ENCODE measurements at places on chromosomes 4 and X. TPM values are rescaled to one million over a fixed set of nuclear protein-coding genes. Genes with fewer than 3 reads are reported as not detected.

SEPSECS gene
- 2.8 TPM for polyA plus RNA-seq

- no peaks in the 10 kb centered on the region for H3K4me1 ChIP-seq
- H3K27ac ChIP-seq = no peak overlapping the region
- no peak for DNase-seq
- H3K4me3 ChIP-seq = no peak overlapping the region
- H3K27me3 ChIP-seq = no peaks in the 10 kb centered on the region
Measured at GRCh38 chrX:124190440-124190839, 142.0 kb upstream of the TEX13D start.

GRCh38 chr4:43394976-43395375, 502.5 kb downstream of the GRXCR1 start:
- H3K36me3 ChIP-seq = no peaks in the 10 kb centered on the region
- no peak overlapping the region for H3K27ac ChIP-seq
- H3K4me3 ChIP-seq = no peak overlapping the region
- no peak for DNase-seq
- H3K27me3 ChIP-seq = no peaks in the 10 kb centered on the region

TRAPPC2 gene
- polyA plus RNA-seq = 5.7 TPM

DNA sequence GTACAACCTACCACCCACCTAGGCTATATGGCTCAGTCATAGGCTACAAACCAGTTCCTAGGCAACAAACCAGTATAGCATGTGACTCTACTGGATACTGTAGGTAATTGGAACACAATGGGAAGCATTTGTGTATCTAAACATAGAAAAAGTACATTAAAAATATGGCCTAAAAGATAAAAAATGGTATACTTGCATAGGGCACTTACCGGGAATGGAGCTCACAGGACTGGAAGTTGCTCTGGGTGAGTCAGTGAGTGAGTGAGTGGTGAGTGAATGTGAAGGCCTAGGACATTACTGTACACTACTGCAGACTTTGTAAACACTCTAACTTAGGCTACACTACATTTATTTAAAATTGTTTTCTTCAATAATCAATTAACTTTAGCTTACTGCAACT, 139.2 kb upstream of the RBPJ start:
- H3K27me3 ChIP-seq = no peaks in the 10 kb centered on the region
- H3K4me3 ChIP-seq = no peak overlapping the region

DNA sequence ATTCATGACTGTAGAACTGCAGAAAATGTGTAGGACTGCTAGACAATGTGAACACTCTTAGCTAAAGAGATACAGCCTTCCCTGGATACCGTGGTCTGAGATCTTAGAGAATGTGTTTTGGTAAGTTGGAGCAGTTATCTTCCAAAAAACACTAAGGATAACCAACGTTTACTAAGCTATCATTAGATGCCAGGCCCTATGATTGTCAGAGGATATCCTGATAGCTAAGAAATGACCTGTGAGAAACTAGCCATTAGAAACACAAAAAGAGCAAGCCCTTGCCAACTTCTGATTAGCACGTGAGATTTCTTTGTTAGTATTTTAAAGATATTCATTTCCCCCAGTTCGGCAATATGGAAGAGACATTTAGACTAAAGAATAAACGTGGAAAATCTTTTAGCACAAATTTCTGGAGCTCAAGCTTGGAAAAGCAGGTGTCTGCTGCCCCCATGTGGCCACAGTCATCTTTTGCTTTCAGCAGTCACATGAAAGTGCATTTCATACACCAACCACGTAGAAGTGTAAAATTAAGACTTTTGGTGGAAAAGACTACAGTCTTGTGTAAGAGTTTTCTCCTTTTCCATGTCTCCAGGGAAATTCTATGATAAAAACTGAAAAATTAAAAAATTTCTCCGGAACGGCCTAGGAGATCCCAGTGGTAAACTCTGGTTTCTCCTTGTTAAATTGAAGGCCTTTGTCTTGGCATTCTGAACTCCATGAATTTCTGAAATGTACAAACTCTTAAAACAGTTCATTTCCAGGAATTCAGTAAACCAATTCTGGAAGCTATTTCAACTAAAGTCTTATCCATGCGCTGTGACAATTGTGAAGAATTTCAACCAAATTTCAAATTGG, 136.4 kb downstream of the ZNF674 start:
- DNase-seq = peak; percentile 76
- H3K36me3 ChIP-seq = no peaks in the 10 kb centered on the region
- no peak overlapping the region for H3K4me3 ChIP-seq

DNA sequence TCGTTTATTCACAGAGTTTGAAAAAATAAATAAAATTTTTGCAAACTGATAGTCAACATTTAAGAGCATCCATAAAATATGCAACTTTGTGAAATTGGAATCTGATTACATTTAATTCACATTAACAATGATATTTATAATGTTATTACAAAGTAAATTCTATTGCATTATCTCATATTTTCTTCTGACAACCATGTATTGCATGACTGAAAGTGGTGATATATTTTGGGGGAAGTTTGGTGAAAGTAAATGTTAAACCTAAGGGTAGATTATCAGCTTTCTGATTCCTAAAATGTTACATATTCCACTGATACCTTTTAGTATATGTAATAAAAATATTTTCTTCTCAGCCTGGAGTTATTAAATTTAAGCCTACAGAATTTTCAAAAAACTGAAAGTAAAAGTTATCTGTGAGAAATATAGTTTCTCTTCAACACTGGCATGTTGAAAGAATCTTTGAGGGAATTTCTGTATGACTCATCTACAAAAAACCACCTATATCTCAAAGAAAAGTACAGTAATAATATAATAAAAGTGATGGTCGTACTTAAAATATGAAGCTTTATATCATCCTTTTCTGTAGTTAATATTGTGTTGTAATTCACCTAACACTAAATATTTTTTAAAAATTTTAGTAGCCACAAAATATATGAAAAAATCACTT, 1179.6 kb upstream of the PCDH7 start:
- no peaks in the 10 kb centered on the region for H3K27me3 ChIP-seq
- H3K27ac ChIP-seq = no peak overlapping the region
- no peaks in the 10 kb centered on the region for H3K36me3 ChIP-seq

DNA sequence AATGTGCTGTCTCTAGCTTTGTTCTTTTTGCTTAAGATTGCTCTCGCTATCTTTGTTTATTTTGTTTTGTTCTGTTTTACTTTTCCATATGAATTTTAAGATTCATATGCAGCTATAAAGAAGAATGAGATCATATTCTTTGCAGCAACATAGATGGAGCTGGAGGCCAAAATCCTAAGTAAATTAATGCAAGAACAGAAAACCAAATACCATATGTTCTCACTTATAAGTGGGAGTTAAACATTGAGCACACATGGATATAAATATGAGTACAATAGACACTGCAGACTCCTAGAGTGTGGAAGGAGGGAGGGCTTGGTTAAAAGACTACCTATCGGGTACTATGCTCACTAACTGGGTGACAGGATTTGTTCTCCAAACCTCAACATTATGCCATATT, 237.8 kb downstream of the TRAM1L1 start:
- no peak for DNase-seq
- H3K27me3 ChIP-seq = no peaks in the 10 kb centered on the region
- no peaks in the 10 kb centered on the region for H3K36me3 ChIP-seq
- H3K4me1 ChIP-seq = no peaks in the 10 kb centered on the region

- no peaks in the 10 kb centered on the region for H3K4me1 ChIP-seq
- no peaks in the 10 kb centered on the region for H3K27me3 ChIP-seq
- H3K4me3 ChIP-seq = no peak overlapping the region
- DNase-seq = peak; percentile 2
- no peaks in the 10 kb centered on the region for H3K36me3 ChIP-seq
Measured at GRCh38 chrX:142483965-142484364, 278.9 kb upstream of the MAGEC2 start.

MAGED4B gene
- polyA plus RNA-seq = 15.6 TPM

DNA sequence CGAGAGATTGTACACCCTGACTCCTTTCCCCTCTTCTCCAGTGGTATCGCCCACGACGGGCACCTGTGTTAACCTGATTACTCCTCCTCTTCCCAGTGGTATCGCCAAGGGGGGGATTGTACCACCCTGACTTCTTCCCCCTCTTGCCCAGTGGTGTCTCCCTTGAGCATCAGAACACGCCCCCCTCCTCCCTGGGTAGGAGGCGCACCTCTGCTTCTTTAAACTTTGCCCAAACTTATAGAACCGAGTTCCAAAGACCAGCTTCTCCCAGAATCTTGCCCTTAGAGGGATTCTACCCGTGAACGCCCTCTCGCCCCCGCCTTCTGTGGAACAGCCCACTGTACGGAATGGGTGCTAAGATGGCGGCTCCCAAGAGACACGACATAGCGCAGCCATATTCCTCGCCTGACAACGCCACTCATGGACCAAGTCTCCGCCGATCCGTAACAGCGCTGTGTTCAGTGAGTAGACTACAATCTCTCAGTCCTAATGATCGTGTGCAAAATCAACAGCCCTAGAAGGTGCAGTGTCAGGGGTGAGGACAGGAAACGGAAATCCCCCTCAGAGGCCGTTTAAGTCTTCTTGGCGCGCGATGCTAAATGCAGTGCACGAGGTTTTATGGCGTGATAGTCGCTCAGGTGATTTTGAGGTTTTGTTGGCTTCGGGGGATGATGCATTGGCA, 4.2 kb upstream of the ZNF157 start:
- H3K36me3 ChIP-seq = no peaks in the 10 kb centered on the region

Measured in stomach (tissue), 19 donors.